Stimulated activated CD4-positive, alpha-beta T cell treated with anti-CD3 and anti-CD28 coated beads, Interleukin-1b, Interleukin-23, amount 100 ng/mL, for 1 hour (primary cell): ENCODE measurements at places on chromosomes 2 and 18.

DNA sequence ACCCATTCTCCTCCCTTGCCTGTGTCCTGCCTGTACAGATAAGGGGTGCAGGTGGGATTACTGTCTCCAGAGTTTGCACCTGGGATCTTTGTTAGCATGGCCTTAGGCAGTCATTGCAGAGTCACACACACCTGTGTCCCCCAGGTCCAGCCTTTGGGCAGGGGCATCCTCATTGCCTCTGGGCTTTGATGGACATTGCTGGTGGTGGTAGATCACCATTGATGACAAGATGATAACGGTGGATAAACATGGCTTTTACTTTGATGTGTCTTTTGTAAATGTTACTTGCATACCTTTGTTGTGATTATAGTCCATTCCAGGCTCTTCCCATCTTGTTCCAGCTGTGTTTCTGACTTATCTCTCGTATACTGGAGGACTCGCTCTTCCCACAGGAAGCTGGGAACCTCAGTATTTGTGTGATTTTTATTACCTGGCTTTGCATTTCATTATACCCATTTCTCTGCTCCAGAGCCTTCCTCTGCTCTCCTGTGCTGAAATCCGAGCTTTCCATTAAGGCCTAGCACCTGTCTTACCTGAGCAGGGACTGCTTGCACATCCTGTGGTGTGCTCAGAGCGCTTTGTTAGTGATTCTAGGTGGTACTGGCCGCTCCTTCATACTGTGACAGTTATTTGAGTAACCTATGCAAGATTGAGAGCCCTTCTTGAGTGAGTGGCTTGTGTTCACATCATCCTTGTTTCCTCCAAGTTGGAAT lies 79.2 kb downstream of the PTPRM start:
- DNase-seq, result no peak

- DNase-seq, result no peak
Measured at GRCh38 chr18:55123361-55123760, 164.1 kb upstream of the CCDC68 start.

DNA sequence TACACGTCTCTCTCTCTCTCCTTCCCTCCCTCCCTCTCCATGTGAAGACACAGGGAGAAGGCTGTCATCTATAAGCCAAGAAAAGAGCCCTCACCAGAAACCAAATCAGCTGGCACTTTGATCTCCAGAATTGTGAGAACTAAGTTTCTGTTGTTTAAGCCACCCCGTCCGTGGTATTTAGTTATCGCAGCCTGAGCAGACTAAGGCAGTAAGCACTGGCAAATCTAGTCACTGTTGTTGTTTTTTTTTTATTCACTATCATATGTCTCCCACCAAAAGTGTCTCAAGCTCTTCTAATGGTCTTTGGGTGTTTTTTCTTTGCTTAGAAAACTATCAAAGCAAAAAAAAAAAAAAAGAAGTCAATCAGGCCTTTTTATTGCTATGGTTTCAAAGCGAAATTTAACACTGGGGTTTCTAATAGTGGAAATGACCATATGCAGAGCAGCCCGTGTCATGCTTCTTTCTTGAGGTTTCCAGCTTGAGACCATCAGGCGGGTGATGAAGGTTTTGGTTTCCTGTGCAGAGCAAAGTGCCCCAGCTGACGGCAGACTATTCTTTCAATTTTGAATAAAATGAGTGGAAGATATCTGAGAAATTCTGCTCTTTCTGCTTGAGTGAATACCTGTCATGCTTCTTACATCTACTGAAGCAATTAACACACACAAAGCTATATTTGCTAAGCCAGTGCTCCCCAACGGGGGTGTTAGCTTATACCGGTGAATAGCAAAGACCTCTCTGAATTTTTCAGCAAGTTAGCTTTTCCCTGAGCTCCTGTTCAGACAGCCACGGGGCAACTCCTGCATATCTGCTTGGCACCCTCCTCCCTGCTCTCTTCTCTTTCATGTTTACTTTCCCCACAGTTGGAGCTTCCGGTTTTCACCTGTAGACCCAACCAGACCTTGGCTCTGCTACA lies 394.1 kb upstream of the ATP5MC3 start:
- no peak for DNase-seq

DNA sequence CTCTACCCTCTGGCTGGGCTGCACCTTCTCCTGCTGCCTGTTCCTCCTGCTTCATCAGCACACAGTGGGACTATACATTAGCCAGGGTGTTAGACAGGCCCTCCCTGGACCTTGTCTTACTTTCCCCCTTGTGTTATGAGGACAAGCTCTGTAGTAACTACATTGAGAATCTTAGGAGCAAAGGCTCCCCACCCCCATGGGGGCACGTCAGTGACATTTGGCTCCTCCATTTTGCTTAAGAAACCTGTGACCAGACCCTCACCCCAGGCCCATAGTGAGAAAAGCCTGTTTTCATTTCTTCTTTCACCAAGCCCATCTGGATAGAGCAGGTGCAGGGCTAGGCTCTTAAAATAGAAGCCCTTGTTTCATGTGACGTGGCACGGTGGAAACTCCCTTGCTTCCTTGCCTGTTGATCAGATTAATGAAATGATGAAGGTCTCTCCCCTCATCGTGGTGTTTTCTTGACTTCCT lies 146.7 kb downstream of the RPIA start:
- no peak for DNase-seq

DNA sequence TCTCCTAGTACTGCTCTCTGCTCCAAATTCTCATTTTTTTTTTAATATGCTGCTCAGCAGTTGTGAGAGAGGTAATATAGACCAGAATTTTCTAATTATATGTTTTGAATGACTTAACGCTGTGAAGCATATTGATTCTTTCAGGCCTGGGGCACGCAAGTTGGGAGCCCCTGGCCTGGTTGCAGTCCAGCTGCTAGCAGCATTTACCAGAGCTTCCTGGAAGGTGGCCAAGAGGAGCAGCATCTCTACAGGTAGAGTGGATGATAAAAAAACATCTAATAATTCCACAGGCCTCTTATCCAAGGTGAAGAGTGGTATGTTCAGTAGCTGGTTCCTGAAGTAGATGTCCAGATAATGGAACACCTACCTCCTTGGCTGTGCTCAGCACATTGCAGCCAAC lies 7.3 kb upstream of the UGP2 start:
- no peak for DNase-seq

DNA sequence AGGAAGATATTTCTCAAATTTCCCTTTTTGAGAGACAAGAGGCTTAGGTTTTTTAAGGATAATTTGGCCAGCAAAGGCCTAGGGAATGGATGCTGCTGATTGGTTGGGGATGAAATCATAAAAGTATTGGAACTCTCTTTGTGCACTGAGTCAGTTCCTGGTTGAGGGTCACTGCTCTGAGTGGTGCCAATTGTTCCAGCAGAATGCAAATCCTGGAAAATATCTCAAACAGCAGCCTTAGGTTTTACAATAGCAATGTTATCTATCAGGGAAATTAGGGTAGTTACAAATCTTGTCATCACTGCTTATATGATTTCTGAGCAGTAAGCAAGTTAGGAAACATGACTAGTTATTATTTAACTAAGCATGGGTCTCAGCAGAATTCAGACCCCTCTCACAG lies 96.2 kb downstream of the RAD51AP2 start:
- DNase-seq, result no peak
